Cortex of kidney (tissue), 1 donor: ENCODE measurements at places on chromosomes 3 and 15.

- DNase-seq, result no peak
Measured at GRCh38 chr15:80951941-80952340, 37.7 kb downstream of the MESD start.

DNA sequence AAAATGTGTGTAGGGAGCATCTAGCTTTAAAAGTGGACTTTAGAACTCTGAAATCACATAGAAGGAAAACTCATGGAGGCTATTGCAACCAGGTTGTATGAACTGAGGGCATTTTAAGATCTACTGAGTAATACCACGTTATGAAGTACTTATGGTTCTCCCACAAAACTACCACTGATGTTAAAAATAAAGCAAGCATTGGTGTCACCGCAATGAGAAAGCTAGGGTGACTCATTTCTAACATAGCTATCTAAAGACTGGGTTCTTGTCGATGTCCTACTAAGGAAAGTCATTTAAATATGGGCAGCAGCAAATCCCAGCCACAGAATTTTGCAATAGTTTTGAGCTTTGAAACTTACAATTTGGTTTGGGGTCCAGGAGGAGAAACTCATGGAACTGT is 584.8 kb downstream of the DIPK2A start:
- no peak for DNase-seq

GRCh38 chr3:110564674-110565073 is 506.9 kb upstream of the NECTIN3 start:
- no peak for DNase-seq

GRCh38 chr15:73010154-73011152 is 41.8 kb upstream of the NEO1 start:
- DNase-seq, result no peak

DNA sequence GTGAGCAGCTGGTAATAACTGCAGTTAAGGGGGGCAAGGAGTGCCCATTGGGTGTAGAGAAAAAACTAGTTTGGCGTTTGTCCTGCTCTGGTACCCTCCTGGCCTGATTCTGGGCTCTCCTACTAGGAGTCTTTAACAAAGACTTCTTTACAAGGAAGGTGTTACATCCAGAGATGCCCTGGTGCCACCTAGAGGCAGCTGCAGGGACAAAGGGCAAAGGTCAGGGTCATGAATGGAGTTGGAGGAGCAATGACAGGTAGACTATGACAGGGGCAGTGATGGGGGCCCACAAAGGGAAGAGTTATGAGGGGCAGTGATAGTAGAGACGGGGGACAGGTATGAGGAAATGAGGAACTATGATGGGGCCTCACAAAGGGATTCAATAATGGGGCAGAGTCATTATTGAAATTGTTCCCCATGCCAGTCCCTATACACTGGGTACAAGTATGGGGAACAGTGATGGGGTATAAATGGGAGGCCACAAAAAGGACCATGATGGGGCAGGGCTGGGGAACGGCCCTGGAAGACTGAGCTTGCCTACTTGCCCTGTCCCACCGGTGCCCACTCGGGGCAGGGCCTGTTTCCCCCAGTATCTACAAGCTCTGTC is 7.9 kb downstream of the CCDC71 start:
- no peak for DNase-seq

DNA sequence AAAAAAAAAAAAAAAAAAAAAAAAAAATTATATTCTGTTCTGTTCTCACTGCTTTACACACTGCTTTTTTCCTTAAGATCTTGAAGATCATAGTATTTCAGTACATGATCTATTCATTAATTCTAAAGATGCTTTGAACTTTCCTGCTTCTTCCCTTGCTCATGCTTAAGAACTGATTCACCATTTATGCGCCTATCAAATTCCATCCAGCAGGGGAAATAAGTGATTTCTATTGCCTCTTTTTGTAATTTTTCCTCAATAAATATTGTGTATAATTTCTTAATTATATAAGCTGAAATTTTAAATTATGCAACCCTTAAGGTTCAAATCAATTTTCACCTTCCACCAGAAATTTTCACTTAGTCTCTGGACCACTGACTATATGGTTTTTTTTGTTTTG is 10.6 kb downstream of the DENND6A start:
- no peak for DNase-seq

GRCh38 chr3:150371741-150372254 is 36.3 kb upstream of the TSC22D2 start:
- no peak for DNase-seq

- no peak for DNase-seq
Measured at GRCh38 chr3:124851136-124851535, 36.0 kb downstream of the ITGB5 start.

GRCh38 chr3:94234177-94234788 is 171.4 kb downstream of the NSUN3 start:
- DNase-seq, result no peak

GRCh38 chr15:39171944-39172368 is 408.9 kb upstream of the THBS1 start:
- DNase-seq, result no peak

- DNase-seq, result no peak
Measured at GRCh38 chr3:184145111-184145524, 10.0 kb downstream of the EIF2B5 start.

DNA sequence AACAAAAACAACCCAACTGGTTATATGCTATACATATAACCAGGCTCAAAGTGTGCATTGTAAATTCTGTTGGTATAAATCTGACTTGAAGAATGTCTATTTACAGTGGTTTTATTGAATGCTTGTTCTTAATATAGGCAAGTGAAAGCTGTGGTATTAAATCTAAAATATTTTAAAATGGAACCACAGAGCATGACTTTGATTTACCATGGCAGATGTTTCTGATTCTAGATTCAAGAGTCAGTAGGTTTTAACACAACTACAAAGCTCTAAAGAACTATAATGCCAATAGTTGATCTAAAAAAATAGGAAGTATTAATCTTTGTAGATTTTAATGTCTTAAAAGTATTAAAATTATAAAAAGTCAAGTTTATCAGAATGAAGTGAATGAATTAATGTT is 141.9 kb upstream of the PLSCR5 start:
- DNase-seq, result no peak

DNA sequence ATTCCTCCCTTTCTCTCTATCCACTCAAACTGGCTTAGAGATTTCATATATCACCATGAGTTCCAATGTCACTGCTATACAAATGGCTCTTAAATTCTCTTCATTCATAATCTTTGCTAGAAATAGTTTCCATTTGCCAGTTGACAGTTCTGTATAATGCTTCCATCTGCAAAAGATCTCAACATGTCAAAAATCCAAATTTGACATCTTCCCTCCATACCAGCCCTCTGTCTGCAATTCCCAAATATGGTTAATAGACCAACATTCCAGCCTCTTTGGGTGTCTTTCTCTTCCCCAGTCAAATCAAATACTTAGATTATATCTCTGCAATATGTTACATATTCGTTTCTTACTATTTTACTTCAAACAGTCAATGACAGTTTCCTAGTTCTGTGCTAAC is 64.2 kb upstream of the SERPINI2 start:
- no peak for DNase-seq

- DNase-seq, result no peak
Measured at GRCh38 chr3:170387950-170388349, 30.4 kb downstream of the SKIL start.

- no peak for DNase-seq
Measured at GRCh38 chr3:86988235-86988634, 2.7 kb downstream of the VGLL3 start.

- no peak for DNase-seq
Measured at GRCh38 chr15:66165856-66166255, 87.7 kb downstream of the MEGF11 start.
